ENCODE measurements at places on chromosomes 5 and 9.
A peak's percentile ranks its signal among the peaks of the same experiment; 100 is the strongest.

DNA sequence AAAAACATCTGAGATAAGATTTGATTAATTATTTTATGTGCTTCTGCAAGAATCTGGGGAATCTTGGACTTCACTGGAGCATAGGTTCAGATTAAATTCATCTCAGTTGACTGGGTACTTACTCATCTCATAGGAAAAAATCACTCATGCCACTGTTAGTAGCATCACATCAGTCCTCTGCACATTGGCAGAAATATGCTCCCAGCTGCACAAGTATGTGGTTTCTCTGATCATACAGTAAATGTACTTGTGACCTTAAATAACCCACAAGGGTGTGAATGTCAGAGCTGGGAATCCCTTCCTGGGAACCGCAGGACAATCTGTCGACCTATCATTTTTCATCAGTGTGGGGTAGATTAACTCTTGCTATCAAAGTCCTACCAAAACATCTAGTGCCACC lies 203.7 kb upstream of the SLC24A2 start:
- no peak for DNase-seq

DNA sequence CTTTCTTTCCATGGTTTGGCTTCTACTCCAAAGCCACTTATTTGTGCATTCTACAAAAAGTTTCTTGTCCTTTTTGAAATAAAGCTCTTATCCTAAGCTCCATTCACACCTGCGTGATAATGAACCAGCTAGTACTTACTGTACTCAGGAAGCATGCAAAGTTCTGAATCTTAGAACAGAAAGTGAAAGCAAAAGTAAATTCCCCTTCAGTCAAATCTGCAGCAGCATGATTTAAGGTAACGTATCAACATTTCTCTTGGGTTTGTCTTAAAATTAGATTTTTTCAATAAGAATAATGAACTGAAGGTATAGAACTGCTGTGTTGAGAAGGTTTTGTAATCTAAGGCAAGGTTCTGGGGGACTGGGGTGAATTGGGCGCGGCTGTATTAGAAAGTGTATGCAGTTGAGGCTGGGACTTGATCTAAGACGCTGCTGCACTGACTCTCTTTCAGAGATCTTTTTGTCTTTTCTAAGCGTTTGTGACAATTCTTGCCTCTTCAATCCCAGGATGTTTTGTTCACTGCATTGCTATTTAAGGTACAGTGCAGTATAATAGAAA lies at the start of gene ERAP2:
TSS of gene ERAP2 (plus strand) at position 209 of the 559 bp plus-strand sequence. CDS start 3,186 bp downstream, outside the sequence.
- DNase-seq: peak; percentile 62

- DNase-seq: no peak
These were observed 521.0 kb upstream of the CHD1 start for GRCh38 chr5:99449786-99450185.

DNA sequence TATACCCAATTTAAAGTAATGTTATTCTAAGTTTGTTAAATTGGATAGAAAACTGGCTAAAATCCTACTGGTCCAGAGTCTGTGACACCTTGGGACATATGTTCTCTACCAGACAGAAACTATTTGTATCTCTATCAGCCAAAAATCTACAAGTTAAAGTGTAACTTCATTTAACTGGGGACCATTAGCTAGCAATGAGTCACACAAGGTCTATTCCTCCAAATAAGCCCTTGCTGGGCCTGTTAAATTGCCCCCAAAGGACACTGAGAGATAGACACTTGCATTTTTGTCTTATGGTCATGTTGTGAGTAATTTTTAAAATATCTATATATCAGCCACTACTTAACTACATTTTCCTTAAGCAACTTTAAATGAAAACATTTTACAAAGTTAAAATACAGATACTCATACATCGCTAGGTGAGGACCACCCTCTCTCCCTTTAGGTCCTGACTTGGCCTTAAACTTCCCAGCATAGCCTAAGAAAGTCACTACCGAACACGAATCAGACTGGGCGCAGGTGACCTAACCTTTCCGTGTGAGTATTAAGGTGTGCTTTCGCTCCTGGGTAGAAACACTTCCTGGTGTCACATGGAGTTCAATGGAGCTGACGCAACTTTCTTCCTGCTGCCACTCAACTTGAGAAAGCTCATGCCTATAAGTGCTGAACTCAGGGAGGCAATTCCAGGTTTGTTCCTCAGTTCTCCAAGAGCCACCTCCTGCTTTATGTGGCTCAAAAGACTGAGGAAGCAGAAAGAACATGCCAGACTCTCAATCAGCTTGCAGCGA lies 249.1 kb downstream of the DIRAS2 start:
- no peak for DNase-seq

DNA sequence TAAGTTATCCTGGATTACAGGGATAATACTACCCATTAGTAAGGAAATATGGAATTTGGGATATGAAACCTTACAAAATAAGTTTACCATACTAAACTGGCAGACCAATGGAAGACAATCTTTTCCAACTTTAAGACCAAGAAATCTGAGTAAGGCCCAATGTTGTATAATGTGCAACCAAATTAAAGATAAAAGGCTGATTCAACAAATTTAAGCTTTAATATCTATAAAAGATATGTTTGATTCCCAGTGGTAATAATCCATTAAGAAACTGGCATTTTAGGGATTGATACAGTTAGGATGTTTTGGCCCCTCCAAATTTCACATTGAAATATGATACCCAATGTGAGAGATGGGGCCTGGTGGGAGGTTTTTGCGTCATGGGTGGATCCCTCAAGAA lies 66.6 kb downstream of the DROSHA start:
- no peak for DNase-seq

- DNase-seq: no peak
These were observed 48.6 kb downstream of the RGS3 start for GRCh38 chr9:113511856-113512761.

DNA sequence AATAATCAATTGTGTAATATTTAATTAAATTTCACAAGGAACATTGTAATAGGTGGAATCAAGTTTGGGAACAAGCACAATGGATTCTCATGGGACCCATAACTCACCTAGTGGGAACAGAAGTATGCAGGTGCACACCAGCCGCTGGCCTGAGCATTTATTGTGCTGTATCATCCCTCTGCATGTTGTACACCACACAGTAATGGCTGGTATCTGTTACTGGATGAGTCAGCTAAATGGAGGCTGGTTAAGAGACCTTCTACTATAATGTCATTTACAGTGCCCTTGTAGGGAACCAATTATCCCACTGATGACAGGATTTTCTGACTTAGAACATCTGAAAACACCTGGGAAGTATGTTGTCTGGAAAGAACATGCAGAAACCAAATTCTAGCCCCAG lies 3.2 kb upstream of the MAP3K1 start:
- DNase-seq: peak; percentile 88

GRCh38 chr5:149559706-149560105 lies 8.5 kb upstream of the CSNK1A1 start:
- DNase-seq: no peak

DNA sequence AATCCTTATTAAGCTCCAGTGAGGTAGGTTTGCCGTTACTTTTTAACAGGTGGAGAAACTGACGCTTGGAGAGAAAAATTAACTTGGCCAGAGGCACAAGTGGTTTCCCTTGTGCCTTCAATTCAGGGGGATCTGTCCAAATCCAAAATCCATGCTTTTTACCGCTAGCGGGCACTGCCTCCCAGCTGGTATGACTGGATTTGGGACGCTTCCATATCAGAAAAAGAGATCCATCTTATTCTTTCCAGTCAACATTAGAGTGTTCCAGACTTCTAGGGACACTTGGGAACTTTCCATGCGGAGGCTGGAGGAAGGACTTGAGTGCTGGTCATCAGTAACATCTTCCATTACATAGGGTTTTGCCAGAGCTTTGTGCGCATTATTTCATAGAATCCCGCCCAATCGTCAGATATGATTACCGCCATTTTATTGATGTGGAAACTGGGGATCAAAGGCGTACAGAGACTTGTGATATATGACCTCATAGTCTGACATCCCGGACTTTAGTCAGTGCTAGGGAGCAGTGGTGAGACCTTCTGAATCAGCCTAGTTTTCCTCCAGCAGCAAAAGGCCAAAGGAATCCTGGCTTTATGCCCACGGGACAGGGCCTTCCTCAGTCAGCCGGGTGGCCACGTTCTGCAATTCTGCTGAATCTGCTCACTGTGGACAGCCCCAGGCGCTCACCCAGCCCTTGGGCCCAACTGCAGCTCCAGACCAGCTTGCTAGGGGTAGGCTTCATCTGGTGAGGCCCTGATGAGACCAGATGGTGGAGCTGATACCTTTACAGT lies 1.1 kb upstream of the GNPDA1 start:
- peak; percentile 55 for DNase-seq

GRCh38 chr5:132385326-132386105 lies 16.0 kb downstream of the SLC22A5 start:
- DNase-seq: peak; percentile 76

DNA sequence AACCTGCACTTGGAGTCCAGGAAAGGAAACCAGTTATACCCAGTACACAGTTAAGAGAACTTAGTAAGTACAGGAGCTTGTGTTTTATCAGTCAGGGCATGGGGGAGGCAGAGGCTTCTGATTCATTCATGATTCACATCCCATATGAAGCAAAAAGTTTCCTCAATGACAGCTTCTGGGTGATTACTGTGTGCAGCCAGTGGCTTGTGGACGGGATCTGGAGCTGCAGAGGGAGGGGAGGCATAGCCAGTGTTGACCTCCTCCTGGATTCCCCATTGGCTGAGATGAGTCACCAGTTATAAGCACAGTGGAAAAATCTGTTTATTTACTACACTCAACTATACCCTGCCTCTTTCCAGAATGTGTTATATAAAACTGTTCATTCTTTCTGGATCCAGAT lies 17.7 kb downstream of the IL31RA start:
- no peak for DNase-seq

- DNase-seq: no peak
These were observed 2060.5 kb downstream of the MAT2B start for GRCh38 chr5:165565911-165566310.

DNA sequence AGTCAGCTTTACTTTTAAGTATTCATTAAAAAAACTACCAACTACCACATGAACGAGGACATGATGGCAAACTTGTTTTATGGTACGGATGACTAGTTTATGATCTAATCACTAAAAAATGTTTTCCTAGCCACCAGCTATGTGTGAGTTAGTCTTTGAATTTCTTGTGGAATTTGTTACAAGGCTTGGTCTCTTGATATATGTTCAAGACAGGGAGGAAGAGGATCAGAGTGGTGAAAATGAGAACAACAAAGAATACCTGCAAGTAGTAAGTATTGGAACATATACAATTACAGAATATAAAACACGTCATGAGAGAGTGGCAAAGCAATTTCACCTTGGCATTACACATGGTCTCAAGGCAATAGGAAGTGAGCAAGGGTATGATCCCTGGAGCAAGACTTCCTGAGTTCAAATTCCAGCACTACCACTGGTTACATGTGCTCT lies 548.6 kb upstream of the TLE4 start:
- no peak for DNase-seq

- no peak for DNase-seq
These were observed 279.7 kb downstream of the NTRK2 start for GRCh38 chr9:84949258-84949657.

GRCh38 chr5:146103594-146103993 lies 1.8 kb downstream of the PLAC8L1 start:
- DNase-seq: no peak

- DNase-seq: no peak
These were observed 399.3 kb upstream of the CDH9 start for GRCh38 chr5:27437594-27438200.

DNA sequence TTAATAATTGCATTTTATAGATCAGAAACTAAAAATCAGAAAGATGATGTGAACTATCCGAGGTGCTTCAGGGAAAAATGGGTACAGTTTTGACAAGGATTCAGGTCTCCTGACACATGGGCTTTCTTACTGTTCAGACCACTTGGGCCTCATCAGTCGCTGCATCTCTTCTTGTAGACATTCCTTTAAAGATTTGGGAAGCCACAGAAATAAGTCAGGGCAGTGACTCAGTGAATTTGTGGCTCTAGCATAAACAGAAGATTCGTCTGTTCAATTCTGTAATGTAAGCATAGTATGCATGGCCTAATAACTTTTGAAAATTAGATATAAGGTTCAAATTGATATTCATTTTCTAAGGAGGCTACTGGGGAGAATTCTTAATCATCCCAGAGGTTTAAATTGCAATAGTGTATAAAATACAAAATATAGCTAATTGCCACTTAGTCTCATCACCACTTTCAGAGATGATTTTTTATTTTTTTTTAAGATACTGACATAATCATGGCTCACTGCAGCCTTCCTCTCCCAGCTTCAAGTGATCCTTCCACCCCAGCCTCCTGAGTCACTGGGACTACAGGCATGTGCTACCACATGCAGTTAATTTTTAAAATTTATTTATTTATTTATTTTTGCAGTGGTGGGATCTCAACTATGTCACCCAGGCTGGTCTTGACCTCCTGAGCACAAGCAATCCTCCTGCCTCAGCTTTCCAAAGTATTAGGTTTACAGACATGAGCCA lies 48.9 kb downstream of the RASEF start:
- no peak for DNase-seq

DNA sequence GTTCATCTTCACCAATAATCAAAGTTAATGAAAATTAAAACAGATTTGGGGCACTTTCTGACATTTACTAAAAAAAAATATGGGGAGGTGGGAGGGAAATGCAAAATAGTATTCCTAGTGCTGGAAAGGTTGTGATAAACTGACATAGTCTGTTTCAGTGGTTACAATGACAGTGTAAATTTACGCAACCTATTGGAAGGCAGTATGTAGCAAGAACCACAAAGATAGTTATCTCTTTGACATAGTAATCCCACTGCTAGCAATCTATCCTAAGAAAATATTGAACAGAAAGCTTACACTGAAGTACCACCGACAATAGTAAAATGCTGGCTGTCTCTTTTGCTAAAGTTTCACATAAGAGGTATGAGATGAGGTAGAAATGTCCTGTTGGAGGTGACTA lies 15.1 kb upstream of the EPB41L4B start:
- DNase-seq: no peak

GRCh38 chr5:143551820-143552251 lies 148.3 kb upstream of the NR3C1 start:
- DNase-seq: no peak

GRCh38 chr5:98170994-98171393 lies 602.5 kb upstream of the RGMB start:
- DNase-seq: no peak

- DNase-seq: no peak
These were observed 79.2 kb upstream of the UBTD2 start for GRCh38 chr5:172362755-172363154.
